Activated CD4-positive, alpha-beta T cell treated with anti-CD3 and anti-CD28 coated beads, Interleukin-2, amount 10 ng/mL, durations not matched to agents 7 days and 5 days (primary cell): ENCODE measurements at places on chromosomes 3 and 15.

GRCh38 chr15:74548241-74548640, 7.2 kb downstream of the ARID3B start:
- DNase-seq = no peak

GRCh38 chr3:11084098-11084497, 70.2 kb upstream of the HRH1 start:
- DNase-seq = no peak

DNA sequence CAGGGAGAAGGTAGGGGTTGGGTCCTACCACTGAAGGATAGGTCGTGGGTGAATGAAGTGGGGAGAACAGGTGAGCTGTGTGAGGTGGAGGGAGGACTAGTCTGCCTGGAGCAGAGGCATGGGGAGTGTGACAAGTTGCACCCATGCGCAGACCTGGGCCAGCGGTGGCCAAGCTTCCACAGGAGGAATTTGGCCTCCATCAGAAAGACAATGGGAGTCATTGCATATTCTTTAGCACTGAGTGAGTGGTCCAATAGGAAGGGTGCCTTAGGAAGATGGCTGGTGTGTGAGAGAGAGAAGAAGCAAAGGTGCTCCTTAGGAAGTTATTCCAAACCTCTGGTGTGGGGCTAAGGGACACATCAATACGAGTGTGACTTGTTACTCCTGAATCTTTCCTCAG, 191.1 kb downstream of the KCNAB1 start:
- no peak for DNase-seq

GRCh38 chr15:68658151-68658550, 79.4 kb downstream of the CORO2B start:
- DNase-seq = no peak
